NK-92 treated with Interleukin-12 subunit alpha and Interleukin-12 subunit beta, amount 100 ng/mL, for 24 hours (cell line): ENCODE measurements at places on chromosomes 3 and 15.

DNA sequence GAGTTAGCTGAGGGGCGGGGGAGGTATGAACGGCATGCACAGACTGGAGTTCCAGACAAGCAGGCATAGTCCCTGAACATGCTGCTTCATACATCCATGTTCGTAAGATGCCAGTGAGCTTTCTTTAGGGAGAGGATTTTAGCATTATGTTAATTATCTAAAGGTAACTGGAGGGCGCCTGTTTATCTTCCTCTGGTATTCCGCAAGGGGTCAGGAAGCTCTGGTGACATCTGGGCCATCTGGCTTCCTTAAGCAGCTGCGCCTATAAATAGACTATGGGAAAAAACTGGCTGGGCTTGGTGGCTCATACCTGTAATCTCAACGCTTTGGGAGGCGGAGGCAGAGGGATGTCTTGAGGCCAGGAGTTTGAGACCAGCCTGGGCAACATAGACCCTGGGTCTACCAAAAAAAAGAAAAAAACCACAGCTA lies 1.5 kb upstream of the FBXO22 start:
- no peak for DNase-seq

DNA sequence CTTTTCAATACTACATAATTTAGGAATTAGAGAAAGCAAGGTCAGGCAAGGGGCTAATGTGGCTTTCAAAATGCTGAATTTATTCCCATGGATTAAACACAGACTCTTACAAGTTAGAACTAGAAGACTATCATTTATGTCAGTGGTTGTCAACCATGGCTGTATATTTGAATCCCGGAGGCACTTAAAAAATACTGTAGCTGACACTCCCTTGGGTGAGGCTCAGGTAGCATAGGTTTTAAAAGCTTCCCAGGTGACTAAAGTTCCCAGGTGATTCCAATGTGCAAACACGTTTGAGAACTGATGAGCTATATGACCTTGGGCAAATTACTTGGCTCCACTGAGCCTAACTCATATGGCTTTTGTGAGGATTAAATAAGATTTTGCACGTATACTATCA lies 29.6 kb downstream of the AAGAB start:
- no peak for DNase-seq

GRCh38 chr3:33839283-33839682 lies 40.9 kb downstream of the PDCD6IP start:
- DNase-seq = no peak

DNA sequence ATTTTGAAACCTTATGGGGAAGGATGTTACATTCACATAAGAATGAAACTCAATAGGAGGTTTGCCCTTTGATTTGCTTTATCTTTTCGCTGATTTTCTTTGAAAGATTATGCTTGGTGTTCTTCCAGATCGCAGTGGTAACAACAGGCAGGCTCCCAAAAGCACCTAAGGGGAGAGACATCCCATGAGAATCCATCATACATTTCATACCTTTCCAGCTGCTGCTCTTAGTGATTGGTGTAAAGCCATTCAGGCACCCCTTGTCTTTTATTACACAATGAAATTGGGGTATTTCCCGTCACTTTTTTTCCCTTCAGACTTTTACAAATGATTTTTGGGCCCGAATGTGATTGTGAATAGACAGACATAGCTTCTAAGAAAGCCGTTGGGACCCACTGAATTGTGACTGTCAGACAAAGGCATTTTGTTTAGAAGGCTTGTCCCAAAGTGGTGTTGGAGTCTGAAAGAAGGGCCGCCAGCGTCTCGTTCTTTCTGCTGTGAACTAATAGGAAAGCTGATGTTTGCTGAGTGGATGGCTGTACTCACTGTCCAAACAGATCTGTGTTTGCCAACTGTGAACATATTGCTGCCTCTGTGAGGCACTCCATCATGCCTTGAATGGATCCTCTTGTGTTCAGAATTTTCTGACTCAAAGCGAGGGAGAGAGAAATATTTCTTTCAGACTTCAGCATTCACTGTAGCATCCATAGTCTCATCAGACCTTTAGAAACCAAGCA lies 164.3 kb downstream of the FNDC3B start:
- DNase-seq = no peak

DNA sequence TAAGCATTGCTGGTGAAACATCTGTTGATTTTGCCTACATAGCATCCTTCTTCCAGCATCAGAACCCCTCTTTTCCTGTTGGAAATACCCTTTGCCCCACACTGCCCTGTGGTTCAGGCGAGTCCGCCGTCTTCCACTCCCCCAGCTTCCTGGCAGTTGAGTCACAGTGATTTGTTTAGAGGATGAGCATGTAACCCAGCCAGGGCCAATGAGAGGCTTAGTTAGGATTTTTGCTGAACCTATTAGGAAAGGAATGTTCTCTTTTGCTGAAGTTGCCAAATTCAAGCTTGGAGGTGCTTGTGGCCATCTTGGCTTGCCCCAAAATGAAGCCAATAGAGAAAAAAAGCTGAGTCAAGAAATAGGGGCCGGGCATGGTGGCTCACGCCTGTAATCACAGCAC lies 19.0 kb upstream of the MEX3B start:
- DNase-seq = no peak

- no peak for DNase-seq
These were observed 74.8 kb downstream of the TMEM39A start for GRCh38 chr3:119388577-119388976.

GRCh38 chr15:101070502-101071273 lies 151.5 kb downstream of the LRRK1 start:
- no peak for DNase-seq

DNA sequence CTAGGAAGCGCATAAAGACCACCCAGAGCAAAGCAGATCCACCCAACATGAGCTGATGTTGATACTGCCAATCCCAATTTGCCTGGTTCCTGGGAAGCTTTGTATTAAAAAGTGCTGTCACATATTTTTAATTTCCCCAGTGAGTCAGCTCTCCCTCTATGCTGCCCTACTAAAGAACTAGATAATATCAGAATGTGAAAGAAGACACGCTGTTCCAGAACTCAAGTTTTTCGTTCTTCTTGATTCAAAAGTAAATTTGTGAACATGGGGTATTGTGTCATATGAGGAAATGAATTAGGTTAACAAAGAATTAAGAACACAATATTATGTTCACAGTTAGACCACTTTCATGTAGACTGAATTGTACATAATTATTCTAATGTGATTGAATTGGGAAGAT lies 734.2 kb upstream of the ALCAM start:
- DNase-seq = no peak

DNA sequence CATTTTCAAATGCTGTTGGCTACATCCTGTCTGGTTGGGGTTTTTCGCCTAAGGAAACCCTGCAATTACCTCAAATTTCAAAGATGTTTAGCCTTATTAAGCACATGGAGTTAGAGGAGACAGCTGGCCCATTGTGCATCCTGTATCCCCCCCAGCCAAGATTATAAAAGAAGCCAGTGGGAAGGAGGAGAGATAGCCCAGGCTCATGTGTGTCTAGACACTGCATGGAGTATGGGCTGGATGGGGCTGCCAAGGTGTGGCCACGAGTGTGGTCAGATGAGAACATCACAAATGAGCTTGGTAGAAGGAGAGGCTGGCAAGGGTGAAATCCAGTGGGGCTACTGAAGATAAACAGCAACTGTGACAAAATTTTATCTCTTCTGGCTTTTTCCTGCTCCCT lies 270.0 kb upstream of the TBC1D5 start:
- DNase-seq = no peak

GRCh38 chr3:74844428-74844827 lies 230.0 kb upstream of the CNTN3 start:
- DNase-seq = no peak

GRCh38 chr3:159252274-159252673 lies 450.4 kb downstream of the MFSD1 start:
- no peak for DNase-seq

GRCh38 chr15:28985316-28985645 lies 99.5 kb downstream of the APBA2 start:
- DNase-seq = no peak

DNA sequence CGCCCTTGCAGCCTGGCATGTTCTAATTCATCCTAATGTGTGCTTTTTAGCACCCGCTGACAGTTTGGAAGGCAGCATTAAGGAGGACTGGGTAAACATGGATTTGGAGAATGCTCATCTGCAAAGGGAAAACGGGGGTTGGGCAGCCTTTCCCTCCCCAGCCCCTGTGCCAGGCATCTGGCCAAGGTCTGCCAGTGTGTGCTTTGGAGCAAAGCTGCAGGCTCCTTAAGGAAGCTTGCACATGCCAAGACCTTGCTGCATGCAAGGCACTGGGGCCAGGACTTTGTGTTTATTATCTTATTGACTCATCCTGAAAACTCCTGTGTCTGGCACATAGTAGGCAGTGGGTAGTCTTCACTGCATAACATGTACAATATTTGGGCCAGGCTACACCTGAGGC lies 20.1 kb downstream of the FAM3D start:
- DNase-seq = no peak

GRCh38 chr15:83153288-83153687 lies 45.8 kb downstream of the TM6SF1 start:
- no peak for DNase-seq

DNA sequence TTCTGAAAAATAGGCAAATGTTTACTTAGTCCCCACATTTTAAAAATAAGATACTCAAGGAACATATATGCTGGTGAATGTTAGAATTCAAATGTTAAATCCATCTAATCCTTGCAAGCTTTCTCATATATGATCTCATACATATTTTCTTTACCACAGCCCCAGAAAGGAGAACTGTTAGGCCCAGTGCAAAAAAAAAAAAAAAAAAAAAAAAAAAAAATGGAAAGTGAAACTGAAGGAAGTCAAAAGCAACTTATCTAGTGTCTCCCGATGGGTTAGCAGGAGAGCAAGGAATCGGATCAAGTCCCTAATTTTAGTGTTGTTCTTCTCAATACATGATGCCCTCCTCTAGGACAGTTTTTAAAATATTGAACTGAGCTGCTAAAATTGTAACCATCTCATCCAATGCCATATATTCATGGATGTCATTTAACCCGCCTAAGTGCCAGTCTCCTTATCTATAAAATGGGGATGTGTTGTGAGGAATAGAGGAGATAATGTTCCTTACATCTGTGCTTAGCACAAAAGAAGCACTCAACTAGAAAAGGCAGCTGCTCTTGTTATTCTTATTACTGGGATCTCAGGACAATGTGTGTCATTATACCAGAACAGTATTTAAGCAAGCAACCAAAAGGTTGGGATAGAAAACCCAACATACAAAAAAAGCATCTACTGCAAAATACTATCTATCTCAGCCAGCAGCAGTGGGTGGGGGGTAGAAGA lies 279.7 kb downstream of the MAGI1 start:
- no peak for DNase-seq

DNA sequence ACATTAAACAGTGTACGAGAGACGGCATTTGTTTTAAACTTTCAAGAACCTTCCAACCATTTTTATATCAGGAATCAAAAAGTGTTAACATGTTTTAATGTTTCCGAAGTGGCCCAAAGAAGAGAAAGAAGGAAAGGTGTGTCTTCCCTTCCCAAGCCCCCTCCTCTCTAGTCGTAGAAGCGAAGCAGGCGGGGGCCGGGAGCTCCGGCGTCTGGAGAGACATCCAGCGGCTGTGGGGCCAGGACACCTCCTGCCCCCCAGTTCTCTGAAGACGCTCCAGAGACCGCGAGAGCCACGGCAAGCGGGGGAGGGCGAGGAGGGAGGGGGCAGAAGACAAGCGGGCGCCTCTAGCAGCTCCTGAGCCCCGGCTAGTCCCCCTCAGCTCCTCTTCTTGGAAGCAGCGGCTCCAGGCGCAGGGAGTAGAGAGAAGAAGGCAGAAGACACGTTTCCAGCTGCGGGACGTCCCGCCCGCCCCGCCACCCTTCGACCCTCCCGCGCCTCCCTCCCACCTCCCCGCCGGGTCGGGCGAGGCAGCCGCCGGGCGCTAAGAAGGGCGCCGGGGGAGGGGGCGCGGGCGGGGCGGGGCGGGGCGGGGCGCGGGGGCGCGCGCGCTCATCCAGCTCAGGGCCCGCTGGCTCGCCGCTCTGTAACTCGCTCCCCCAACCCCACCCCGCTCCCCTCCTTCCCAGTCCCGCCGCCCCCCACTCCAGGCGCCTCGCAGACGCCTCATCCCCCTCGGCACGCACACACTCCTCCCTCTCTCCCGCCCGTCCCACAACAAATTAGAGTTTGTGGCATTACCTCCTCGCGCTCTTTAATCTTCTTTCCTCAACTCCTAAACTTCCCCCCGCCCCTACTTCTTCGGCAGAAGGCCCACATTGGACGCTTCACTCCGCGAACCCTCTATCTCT lies at the start of gene ZBTB20:
ZBTB20 (minus strand) TSS at position 871 of the 911 bp plus-strand sequence.
- DNase-seq = peak; percentile 62

DNA sequence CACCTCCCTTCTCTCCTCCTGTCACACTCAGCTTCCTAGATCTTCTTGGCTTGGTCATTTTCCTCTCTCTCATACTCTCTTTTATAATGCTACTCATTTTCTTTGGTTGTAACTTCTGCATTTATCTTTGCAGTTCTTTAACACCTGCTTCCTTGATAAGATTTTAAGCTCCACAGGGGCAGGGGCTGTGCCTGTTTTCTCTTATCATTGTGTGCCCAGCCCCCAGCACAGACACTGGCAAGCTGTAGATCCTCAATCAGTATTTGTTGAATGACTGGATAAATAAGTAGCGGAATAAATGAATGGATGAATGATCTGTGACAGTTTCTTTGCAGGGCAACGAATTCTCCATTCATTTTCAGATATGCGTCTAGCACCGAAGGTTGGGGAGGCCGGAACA lies 64.3 kb upstream of the MEX3B start:
- no peak for DNase-seq

GRCh38 chr3:114721864-114722263 lies 425.2 kb downstream of the ZBTB20 start:
- DNase-seq = no peak

DNA sequence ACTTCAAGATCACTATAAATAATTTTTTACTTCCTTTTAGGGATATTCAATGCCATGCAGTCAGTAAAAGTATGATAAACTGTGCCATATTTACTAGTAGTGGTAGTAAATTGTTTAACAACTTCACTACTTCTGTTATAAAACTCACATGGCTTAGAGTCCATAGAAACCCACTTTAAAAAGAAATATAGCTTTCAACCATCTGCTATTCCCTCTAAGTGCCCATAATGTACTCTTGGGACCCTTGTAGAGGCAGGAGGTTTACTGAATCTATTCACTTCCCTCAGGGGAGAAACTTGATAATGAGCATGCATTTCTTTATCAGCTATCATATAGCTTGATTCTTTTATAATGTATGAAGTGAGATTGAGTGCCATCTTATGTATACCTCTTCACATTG lies 1448.4 kb upstream of the ALCAM start:
- no peak for DNase-seq

DNA sequence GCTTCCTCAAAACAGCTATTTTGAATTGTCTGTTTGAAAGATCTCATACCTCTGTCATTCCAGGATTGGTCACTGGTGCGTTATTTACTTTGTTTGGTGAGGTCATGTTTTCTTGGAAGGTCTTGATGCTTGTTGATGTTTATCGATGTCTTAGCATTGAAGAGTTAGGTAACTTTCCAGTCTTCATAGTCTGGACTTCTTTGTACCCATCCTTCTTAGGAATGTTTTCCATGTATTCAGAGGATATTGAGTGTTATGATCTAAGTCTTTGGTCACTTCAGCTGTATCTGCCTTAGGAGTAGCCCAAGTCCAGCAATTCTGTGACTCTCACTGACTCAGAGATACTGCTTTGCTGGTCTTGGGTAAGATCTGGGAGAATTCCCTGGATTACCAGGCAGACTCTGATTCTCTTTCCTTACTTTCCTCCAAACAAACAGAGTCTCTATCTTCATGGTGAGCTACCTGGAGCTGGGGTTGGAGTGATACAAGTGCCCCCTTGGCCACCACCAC lies 398.6 kb downstream of the ZIC4 start:
- DNase-seq = no peak

- no peak for DNase-seq
These were observed 71.4 kb downstream of the KLF13 start for GRCh38 chr15:31397851-31398661.

- peak; percentile 10 for DNase-seq
These were observed 51.0 kb upstream of the SPSB4 start for GRCh38 chr3:141000027-141000663.

GRCh38 chr15:22806156-22806555 lies 19.7 kb downstream of the NIPA1 start:
- no peak for DNase-seq
